ENCODE measurements at places on chromosomes 12 and 14. TPM values are rescaled to one million over a fixed set of nuclear protein-coding genes. Genes with fewer than 3 reads are reported as not detected.

DNA sequence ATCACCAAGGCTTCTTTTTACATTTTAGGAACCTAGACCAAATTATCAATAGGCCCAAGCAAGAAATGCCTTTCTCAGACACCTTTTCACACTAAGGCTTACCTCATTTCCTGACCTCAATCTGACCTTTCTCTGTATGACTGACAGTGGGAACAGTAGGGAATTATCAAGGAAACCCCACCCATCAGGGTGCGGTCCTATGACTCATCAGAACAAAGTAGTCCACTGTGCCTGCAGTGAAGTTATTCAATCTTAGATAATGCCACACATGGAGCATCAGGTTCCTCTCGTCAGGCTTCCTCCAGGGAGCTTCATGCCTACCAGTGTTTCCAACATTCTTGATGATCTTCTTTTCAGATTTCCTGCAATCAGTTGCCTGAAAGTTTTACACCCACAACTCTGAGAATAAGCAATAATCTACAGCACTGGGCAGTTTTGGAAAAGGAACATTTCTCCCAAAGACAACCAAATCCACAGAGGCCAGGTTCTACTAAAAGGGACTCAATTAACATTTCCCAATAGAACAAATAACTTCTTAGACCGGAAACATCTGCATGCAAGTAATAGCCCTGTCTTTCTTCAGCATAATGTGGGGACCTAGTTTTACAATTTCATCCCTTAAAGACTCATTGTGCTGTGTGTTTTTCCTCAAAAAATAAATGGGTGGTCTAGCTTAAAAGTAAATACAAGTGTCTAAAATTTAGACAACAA, 35.9 kb upstream of the TMTC2 start:
- no peaks in the 10 kb centered on the region for H3K27me3 ChIP-seq
- no peaks in the 10 kb centered on the region for H3K36me3 ChIP-seq
- no peak overlapping the region for H3K4me3 ChIP-seq
- DNase-seq: no peak
- H3K4me1 ChIP-seq: peaks cover 35% of the 10 kb centered on the region

- H3K4me1 ChIP-seq: no peaks in the 10 kb centered on the region
- H3K36me3 ChIP-seq: no peaks in the 10 kb centered on the region
- peaks cover 14% of the 10 kb centered on the region for H3K27me3 ChIP-seq
- H3K4me3 ChIP-seq: no peak overlapping the region
- no peak overlapping the region for H3K27ac ChIP-seq
These were observed 11.2 kb upstream of the CD9 start for GRCh38 chr12:6189028-6189427.

DNA sequence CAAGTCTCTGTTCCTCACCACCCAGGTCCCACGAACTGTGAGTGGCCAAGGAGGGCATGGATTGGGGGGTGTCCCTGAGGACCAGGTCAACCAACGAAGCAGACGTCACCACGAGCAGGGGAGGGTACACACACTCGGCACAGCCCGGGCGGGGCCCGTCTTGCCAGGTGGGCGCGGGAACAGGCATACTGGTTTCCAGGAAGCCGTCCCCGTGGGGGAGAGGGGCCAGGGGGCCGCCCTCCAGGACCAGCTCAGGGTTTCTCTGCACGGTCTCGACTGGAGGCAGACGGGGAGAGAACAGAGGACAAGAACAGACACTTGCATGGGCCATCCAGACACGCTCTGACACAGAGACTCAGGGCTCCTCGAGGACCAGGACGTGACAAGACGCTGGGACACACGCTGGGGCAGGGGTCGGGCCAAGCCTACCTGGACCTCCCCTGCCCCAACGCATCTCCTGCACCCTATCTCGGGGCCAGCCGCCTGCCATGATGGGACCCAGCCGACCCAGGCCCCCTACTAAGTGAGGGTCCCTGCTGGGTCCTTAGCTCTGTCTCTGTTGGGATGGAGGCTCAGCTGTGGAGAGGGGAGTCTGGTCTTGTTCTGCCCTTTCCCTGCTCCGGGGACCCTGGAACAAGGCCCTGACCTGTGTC, 11.3 kb downstream of the ARL6IP4 start:
- H3K36me3 ChIP-seq: no peaks in the 10 kb centered on the region
- no peak overlapping the region for H3K4me3 ChIP-seq
- no peak for DNase-seq
- H3K4me1 ChIP-seq: no peaks in the 10 kb centered on the region
- H3K27ac ChIP-seq: peak overlapping the region; percentile 71

- no peak within 1 kb of the TSS for H3K4me3 ChIP-seq
- no peak for DNase-seq
- peaks cover 6% of the 10 kb centered on the region for H3K4me1 ChIP-seq
- peak within 1 kb of the TSS; percentile 46 for H3K27ac ChIP-seq
These were observed at the start of gene NAV3 for GRCh38 chr12:77830583-77831351. Gene NAV3, plus strand, starts transcription at chr12:77830894. Its CDS starts 568 bp downstream, at chr12:77831462.

DNA sequence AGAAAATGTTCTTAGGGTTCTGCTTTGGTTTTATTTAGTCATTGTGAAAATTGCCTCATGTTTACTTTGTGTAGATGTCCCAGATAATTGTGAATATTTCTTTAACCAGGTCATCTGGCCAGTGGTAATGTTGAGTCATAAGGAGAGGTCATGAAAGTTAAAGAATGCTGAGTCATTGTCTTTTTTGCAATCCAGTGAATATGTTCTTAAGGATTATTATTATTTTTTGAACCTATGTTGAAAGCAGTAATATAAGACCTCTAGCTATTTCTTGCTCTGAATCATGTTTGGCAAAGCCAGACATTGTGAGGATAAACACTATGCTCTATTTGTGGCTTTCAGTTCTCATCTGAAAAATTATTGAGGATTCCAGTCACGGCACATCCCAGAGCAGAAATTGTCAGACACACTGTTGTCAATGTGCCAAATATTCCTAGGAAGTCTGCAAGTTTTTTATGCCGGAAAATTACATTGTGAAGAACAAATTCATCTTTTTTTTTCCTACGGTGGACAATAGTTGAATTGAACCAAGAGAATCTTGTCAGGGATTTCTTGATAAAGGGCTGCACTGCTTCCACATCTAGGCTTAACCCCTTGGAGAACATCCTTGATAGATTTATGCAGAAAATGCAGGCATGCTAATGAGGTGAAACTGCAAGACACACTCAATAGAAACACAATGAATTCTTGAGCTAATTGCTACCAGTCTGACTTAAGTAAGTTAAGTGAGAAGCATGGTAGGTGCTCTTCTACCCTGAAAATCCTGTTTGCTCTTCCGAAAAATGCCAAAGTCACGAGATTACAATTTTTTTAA, 369.6 kb downstream of the ATP23 start:
- DNase-seq: no peak
- no peaks in the 10 kb centered on the region for H3K27me3 ChIP-seq
- H3K27ac ChIP-seq: no peak overlapping the region
- H3K4me1 ChIP-seq: peaks cover 11% of the 10 kb centered on the region
- H3K4me3 ChIP-seq: no peak overlapping the region

DNA sequence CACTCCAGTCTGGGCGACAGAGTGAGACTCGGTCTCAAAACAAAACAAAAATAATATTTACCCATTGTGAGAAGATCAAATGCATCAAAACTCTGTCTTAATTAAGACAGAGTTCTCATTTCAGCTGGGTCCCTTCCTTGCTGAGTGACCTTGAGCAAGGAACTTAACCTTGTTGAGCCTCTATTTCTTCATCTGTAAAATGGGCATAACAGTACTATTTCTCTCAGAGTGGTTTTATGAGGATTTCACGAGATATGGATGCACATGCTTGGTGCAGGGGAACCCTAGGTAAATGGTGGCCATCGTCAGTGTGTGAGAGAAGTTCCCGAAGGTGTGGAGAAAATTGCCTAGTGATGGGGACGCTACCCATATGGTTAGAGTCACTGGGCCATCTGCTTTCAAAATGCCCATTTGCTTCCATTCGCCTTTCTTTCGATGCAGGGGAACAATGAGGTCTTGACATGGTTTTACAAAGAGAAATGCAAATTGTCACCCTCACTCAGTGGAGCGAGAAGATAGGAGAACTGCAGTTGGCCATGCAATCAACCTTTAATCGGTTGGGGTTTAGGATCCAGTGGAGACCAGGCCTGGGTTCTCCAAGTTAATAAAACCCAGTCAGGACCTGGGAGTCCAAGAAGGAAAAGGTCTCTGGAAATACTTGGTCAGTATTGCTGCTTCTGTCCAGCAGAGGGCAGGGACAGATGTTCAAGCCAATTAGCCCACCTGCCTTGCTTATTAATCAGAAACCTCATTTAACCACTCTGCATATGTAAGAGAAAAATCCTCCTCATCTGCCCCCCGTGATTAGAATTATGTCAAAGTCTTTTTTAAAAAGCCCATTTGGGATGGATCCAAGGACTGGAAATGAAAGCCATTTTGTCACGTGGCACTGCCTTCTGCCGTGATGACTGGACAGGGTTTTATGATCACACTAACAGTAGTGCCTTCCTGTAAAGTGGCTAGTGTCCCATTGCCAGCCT, 37.2 kb downstream of the CFAP251 start:
- H3K27me3 ChIP-seq: no peaks in the 10 kb centered on the region
- H3K4me3 ChIP-seq: no peak overlapping the region
- no peaks in the 10 kb centered on the region for H3K36me3 ChIP-seq
- no peak for DNase-seq

DNA sequence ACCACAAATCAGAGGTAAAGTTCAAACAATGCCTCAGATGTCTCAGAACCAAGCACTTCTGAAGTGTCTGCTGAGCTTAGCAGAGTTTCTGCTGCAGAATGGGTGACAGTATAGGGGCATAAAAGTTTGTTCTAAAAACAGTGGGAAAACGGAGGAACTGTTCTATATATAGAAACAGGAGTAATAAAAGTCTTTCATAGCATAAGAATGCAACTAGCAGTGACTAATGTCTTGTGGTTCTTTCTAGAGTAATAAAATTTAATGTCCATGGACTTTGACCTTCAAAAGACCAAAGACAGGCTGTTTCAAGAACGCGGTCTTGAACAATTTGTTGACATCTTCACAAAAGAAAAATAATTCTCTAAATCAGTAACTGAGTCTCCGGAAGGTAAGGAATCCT, 107.5 kb upstream of the FAR2 start:
- no peaks in the 10 kb centered on the region for H3K27me3 ChIP-seq
- H3K4me3 ChIP-seq: no peak overlapping the region
- no peaks in the 10 kb centered on the region for H3K36me3 ChIP-seq
- H3K27ac ChIP-seq: no peak overlapping the region

The CMKLR1 gene
- 0.32 TPM for total RNA-seq

The TRIAP1 gene
- total RNA-seq: 38.0 TPM

The RASSF8 gene
- total RNA-seq: 50.5 TPM

The TESPA1 gene
- not detected for total RNA-seq

The GLS2 gene
- total RNA-seq: 0.30 TPM

The GALNT6 gene
- 0.16 TPM for total RNA-seq
